Activated CD4-positive, alpha-beta T cell treated with anti-CD3 and anti-CD28 coated beads, Interleukin-10, Interleukin-2, amounts not matched to agents 100 ng/mL and 50 ng/mL, durations not matched to agents 16 hours and 8 hours (primary cell): ENCODE measurements at places on chromosomes 1 and 21.
A peak's percentile ranks its signal among the peaks of the same experiment; 100 is the strongest.

DNA sequence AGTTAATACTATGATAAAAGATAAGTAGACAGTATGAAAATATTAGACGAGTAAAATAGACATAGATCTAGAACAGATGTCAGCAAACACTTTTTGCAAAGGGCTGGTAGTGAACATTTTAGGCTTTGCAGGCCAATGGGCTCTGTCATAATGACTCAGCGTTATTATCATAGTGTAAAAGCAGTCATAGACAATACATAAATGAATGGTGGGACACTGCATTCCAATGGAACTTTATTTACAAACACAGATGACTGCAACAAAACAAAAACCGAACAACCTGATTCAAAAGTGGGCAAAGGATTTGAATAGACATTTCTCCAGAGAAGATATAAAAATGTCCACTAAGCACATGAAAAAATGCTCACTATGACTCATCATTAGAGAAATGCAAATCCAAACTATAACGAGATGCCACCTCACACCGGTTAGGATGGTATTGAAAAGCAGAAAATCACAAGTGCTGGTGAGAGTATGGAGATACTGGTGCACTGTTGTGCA lies 7.3 kb downstream of the GSTM5 start:
- DNase-seq, result peak; percentile 32

DNA sequence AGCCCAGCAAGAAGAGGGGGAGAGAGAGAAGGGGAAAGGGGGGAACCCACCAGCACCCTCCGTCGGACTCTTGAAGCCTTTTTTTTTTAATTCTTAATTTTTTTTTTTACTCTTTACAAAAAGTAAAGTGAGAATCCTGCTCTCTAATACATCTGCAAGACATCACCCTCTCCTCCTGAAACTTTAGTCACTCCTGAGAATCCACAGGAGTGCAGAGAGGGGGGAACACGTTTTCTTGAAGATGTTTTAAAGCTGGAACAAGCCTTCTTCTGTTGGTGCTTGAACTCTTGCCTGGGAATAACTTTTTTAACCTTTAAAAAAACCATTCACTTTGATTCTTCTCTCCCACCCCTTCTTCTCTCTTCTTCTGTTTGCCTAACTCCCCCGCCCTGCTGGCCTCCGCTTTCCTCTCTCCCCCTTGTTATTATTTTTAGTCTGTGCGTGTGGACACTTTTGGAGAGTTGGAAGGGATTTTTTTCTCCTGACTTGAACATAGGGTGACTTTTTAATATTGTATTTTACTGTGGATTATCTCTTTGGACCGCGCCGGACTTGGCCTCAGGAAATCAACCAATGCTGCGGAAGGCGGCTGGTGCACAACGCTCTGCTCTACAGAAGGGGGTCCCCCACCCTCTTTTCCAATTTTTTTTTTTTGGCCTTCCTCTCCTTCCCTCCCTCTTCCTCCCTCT lies 383 bp upstream of the PRRX1 start:
- DNase-seq, result no peak

DNA sequence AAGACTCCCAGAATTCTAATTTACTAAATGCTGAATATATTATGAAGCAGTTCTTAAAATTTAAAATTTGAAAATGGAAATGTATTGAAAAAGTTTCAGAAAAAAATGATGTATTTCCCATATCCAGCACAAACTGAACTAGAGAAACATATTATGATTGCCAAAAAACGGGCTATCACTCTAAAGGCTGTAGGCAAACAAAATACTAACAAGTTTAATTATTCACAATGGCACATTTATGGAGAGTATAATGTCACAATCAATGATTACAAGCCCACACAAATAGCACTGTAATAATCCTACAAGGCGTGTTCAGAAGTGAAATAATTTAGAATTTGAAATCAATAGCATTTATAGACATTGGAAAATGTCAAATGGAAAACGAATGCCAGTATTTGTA lies 531.3 kb downstream of the PTBP2 start:
- no peak for DNase-seq

DNA sequence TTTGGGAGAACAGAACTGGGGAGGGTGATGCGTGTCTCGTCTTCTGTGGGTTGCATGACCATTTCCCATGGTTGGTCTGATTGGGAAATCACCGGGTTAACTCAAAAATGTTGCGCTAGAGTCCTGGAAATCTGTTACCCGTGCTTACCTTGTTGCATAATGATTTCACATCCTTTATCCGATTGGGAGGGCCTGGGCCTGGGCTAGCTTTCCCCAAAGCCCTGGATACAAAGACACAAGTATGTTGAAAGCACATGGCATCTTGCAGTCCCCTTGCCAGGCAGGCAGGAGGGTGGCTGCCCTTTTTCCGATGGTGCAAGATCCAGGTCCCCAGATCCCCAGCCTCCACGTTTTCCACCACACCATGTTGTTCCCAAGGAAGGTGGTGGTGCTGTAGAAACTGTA lies 582 bp downstream of the TRPM2 start:
- DNase-seq, result no peak

DNA sequence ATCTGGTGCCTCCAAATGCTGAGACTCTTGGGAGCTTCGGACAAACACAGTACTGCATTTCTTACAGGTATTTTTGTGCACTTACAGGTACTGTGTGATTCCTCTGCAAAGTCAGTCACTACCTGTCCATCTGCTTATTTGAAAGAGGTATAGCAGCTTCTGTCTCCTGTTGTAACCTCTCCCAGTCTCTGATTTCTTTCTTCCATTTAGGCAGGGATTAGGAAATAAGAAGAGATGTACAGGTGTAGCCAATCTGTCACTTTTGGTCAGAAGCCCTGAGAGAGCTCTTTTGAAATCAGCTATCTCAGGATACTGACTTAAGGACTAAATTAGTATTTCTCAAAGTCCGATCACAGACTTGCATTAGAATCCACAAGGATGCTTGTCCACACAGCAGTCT lies 54.0 kb downstream of the AKT3 start:
- DNase-seq, result no peak

DNA sequence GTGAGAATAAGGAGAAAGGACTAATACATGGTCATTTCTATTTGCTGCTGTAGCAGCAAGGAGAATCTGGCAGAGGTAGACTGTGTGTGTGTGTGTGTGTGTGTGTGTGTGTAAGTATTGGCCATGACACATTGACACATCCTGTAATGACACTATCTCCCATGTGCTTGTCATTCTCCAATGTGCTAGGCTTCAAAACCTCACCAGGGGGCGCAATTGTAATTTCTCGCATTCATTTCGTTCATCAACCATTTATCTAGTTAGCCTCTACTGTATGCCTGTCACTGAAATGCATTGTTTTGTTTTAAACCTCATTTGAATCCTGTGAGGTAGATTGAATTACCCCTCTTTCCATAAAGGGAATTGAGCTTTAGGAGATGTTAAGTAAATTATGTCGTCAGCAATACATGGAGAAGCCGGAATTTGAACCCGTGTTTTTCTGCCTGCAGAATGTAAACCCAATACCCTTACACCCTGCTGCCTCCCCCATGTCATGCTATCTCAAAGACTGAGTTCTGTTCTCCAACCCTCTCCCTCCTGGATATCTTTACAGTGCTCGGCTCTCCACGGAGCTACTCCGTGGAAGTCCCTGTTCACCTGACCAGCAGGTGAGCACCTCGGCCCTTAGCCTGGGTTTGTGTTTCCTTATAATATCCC lies 100.8 kb downstream of the UCK2 start:
- peak; percentile 70 for DNase-seq
